ENCODE measurements at places on chromosomes 7 and 10. TPM values are rescaled to one million over a fixed set of nuclear protein-coding genes. Genes with fewer than 3 reads are reported as not detected.

- H3K36me3 ChIP-seq = no peaks in the 10 kb centered on the region
- no peaks in the 10 kb centered on the region for H3K4me1 ChIP-seq
- H3K4me3 ChIP-seq = no peak overlapping the region
- DNase-seq = no peak
- no peak overlapping the region for H3K27ac ChIP-seq
Observed at GRCh38 chr10:28800144-28800543, 122.8 kb downstream of the BAMBI start.

DNA sequence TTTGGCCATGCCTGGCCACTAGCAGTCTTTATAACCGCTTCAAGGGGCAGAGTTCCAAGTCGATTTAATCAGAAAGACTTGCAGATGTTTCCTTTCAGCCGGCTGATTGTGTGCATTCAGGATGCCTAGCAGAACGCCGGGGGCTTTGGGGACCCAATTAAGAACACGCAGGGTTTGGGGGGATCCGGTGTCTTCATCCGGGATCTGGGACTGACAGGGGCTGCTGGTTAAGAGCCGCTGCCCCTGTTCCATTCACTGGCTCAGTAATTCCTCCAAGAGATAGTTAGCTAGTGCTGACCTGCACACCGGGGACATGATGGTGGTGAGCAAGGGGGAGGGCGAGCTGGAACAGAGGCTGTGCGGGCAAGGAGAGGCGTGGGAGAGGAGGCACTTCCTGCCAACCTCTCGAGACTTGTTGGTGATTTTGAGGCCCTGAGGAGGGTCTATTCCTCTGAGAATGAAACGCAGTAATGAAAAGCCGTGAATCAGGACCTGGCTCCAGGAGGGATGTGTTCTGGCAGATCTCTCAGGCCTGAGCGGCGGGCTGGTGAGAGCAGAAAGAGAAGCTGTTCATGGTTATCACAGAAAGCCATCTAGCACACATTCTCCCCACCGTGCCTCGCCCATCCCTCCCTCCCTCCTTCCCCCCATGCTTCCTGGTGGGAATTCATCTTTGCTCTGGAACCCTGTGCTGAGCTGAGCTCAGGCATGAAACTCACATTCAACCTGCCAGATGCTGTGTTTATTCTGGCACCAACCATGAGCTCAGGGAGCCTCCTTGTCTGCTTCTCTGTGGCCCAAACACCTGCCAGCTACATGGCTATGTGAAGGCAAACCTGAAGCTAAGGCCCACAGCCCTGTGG lies 152.0 kb downstream of the CCDC3 start:
- no peak overlapping the region for H3K27ac ChIP-seq
- no peak overlapping the region for H3K4me3 ChIP-seq
- peaks cover 4% of the 10 kb centered on the region for H3K4me1 ChIP-seq
- H3K36me3 ChIP-seq = no peaks in the 10 kb centered on the region
- peak; percentile 43 for DNase-seq
- peaks cover 9% of the 10 kb centered on the region for H3K27me3 ChIP-seq

GRCh38 chr10:133438711-133439273 lies 14.4 kb upstream of the SPRN start:
- H3K27me3 ChIP-seq = peaks cover 9% of the 10 kb centered on the region
- no peaks in the 10 kb centered on the region for H3K36me3 ChIP-seq
- peak; percentile 76 for DNase-seq
- H3K4me1 ChIP-seq = peaks cover 14% of the 10 kb centered on the region
- H3K4me3 ChIP-seq = no peak overlapping the region

DNA sequence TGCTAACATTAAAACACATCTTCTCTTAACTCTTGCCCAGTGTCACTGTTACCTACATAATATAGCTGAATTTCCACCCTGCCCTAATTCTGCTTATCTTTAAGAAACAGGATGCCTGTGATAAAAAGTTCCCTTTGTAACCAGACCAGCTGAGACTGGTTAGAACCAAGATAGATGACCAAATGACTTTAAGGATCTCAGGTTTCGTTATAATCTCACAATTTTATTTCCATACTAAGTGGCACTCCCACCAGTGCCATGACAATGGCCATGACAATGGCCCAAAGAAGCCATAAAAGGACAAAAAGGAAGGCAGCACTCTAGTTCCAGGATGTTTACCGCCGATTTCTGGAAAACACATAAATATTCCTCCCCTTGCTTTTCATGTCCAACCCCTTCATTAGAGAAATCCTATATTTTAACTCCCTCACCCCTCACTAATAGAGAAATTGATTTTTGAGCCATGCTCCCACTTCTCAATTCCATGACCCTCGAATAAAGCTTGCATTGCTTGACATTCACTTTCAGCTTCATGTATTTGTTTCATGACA lies 126.1 kb downstream of the ELAPOR2 start:
- no peak overlapping the region for H3K4me3 ChIP-seq
- DNase-seq = no peak
- no peaks in the 10 kb centered on the region for H3K36me3 ChIP-seq
- H3K4me1 ChIP-seq = no peaks in the 10 kb centered on the region
- H3K27ac ChIP-seq = no peak overlapping the region

- H3K36me3 ChIP-seq = no peaks in the 10 kb centered on the region
- H3K4me1 ChIP-seq = no peaks in the 10 kb centered on the region
- no peak for DNase-seq
- no peak overlapping the region for H3K27ac ChIP-seq
- no peak overlapping the region for H3K4me3 ChIP-seq
- no peaks in the 10 kb centered on the region for H3K27me3 ChIP-seq
Observed at GRCh38 chr10:107994621-107995270, 830.2 kb upstream of the SORCS1 start.

GRCh38 chr7:128162666-128163065 lies 78.4 kb upstream of the LEP start:
- DNase-seq = no peak
- H3K27ac ChIP-seq = no peak overlapping the region
- no peak overlapping the region for H3K4me3 ChIP-seq
- no peaks in the 10 kb centered on the region for H3K36me3 ChIP-seq

DNA sequence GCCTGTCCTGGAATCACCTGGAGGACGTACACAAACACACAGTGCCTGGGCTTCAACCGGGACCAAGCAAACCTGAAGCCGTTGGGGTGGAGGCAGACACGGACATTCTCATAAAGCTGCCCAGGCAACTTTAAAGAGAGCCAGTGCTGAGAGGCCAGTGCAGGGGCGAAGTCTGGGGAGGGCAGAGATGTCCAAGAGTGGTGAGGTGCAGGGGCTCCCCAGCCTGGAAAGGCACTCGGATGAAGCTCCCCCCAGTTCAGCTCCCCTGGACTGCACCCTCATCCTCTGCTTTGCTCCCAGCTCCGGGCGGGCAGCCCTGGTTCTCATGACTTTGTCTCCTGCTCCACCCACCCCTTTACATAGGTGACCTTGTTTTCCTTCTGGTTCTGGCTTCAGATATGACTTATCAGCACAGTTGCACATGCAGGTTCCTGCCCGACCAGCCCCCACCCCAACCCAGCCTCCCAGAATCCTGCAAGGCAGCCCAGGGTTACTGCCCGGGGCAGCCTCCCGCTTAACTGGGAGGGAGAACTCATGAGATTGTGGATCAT lies 60.8 kb upstream of the EEPD1 start:
- peaks cover 4% of the 10 kb centered on the region for H3K27me3 ChIP-seq
- H3K36me3 ChIP-seq = no peaks in the 10 kb centered on the region
- H3K4me3 ChIP-seq = no peak overlapping the region
- H3K4me1 ChIP-seq = no peaks in the 10 kb centered on the region
- no peak overlapping the region for H3K27ac ChIP-seq

Gene FXYD4
- total RNA-seq = not detected

Gene CHAT
- total RNA-seq = 0.24 TPM

Gene ANKRD1
- not detected for total RNA-seq

Gene CHST15
- total RNA-seq = 0.16 TPM
